Endothelial cell (in vitro differentiated cells): ENCODE measurements at places on chromosomes 2 and 18.

GRCh38 chr2:19488009-19488691, 129.7 kb upstream of the OSR1 start:
- no peak overlapping the region for H3K4me3 ChIP-seq
- no peaks in the 10 kb centered on the region for H3K27me3 ChIP-seq
- no peaks in the 10 kb centered on the region for H3K36me3 ChIP-seq

DNA sequence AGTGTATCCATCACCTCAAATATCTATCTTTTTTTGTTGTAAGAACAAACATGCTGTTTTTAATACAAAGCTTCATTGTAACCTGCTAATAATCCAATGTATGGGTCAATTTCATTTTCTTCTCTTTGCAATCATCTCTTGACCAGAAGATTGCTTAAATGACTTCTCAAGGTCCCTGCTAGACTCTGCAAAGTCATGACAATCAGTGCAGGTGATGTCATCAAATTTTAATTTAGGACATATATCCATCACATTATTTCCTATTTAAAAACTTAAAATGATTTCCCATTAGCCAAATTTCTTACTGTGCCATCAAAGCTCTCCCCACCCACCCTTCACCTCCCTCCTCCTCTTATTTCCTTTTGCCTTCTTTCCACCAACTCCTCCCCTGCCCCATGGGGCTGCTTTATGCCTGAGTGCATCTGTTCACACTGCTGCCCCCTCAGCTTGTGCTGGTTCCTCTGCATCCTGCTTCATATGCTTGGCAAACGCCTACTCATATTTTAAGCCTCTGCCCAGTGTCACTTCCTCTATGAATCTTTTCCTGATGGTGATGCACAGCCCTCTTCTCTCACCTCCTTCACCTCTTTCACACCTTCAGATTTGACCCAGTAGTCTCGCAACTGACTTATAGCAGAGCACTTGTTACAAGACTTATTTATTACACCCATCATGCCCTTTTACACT, 20.3 kb downstream of the PLEK start:
- no peaks in the 10 kb centered on the region for H3K36me3 ChIP-seq
- no peak for DNase-seq
- H3K27me3 ChIP-seq: peaks cover 1% of the 10 kb centered on the region
- H3K4me1 ChIP-seq: no peaks in the 10 kb centered on the region
- H3K27ac ChIP-seq: no peak overlapping the region

- no peak overlapping the region for H3K27ac ChIP-seq
- peaks cover 2% of the 10 kb centered on the region for H3K27me3 ChIP-seq
- H3K4me3 ChIP-seq: no peak overlapping the region
- peaks cover 4% of the 10 kb centered on the region for H3K4me1 ChIP-seq
- no peak for DNase-seq
- no peaks in the 10 kb centered on the region for H3K36me3 ChIP-seq
Measured at GRCh38 chr2:124563426-124563825, 538.3 kb downstream of the CNTNAP5 start.

- no peak for DNase-seq
- H3K36me3 ChIP-seq: no peaks in the 10 kb centered on the region
- peaks cover 2% of the 10 kb centered on the region for H3K4me1 ChIP-seq
- H3K27ac ChIP-seq: no peak overlapping the region
- no peak overlapping the region for H3K4me3 ChIP-seq
- H3K27me3 ChIP-seq: peaks cover 4% of the 10 kb centered on the region
Measured at GRCh38 chr2:29532436-29532835, 388.9 kb downstream of the ALK start.

DNA sequence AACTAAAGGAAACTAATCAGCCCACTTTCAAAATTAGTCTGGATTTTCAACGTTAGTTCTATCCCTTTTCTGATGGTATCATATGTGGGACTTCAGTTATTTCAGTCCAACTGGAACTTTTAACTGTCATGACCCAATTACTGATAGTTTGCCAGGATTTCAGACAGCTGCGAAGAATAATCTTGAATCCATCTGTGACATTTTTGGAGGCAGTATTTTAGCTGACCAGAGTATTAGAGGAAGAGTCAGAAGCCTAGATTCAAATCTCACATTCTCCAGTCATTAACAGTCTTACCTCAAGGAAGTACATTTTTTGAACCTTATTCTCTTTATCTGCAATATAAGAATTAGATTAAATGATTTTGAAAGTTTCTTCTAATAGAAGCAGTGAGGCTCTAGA, 81.3 kb downstream of the PTRHD1 start:
- DNase-seq: no peak
- no peak overlapping the region for H3K27ac ChIP-seq
- peaks cover 4% of the 10 kb centered on the region for H3K4me1 ChIP-seq
- no peak overlapping the region for H3K4me3 ChIP-seq
- peaks cover 13% of the 10 kb centered on the region for H3K36me3 ChIP-seq

- H3K27me3 ChIP-seq: no peaks in the 10 kb centered on the region
- no peak overlapping the region for H3K4me3 ChIP-seq
- no peaks in the 10 kb centered on the region for H3K4me1 ChIP-seq
- H3K27ac ChIP-seq: no peak overlapping the region
- no peak for DNase-seq
Measured at GRCh38 chr2:172296267-172297046, 130.9 kb upstream of the ITGA6 start.

- DNase-seq: no peak
- H3K27me3 ChIP-seq: no peaks in the 10 kb centered on the region
- no peak overlapping the region for H3K27ac ChIP-seq
- peaks cover 17% of the 10 kb centered on the region for H3K4me1 ChIP-seq
- H3K4me3 ChIP-seq: no peak overlapping the region
- peaks cover 4% of the 10 kb centered on the region for H3K36me3 ChIP-seq
Measured at GRCh38 chr2:221552291-221552690, 19.8 kb downstream of the EPHA4 start.

DNA sequence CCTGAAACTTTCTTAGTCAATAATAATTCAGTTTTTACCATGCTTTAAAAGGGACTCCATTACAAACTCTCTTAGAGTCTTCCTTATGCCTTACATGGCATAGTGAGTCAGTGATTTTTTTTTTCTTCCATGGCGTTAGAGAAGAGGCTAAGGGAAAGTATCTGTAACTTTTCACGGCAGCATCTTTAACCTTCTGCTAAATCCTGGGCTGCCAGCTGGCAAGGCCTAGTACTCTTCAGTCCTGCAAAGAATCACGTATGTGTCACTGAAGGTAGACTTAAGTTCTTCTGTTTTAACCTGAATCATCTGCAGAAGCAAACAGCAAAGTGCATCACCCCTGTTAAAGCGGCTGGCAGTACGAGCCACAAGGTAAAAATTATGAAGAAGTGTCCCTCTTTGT, 286.3 kb upstream of the FN1 start:
- DNase-seq: no peak
- H3K27ac ChIP-seq: no peak overlapping the region
- peaks cover 3% of the 10 kb centered on the region for H3K27me3 ChIP-seq
- H3K4me3 ChIP-seq: no peak overlapping the region
- no peaks in the 10 kb centered on the region for H3K36me3 ChIP-seq

DNA sequence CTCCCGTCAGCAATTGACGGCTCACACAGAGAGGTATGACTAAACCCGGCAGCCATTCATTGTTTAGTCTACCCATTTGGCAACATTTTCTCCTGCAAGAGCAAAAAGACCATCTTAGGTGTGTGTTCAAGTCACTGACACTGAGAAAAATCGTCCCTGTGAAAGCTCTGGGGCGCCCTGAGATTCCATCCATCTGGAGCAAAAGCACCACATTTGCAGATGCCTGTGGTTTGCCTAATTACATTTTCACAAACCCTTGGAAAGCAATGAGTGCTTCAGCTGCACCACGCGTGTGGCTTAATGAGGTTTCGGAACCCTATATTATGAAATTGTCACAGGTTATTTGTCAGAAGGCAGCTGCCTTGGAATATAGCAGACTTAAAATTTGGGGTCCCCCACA, 110.7 kb upstream of the PTPRM start:
- no peak for DNase-seq
- no peaks in the 10 kb centered on the region for H3K36me3 ChIP-seq
- H3K27me3 ChIP-seq: peaks cover 7% of the 10 kb centered on the region
- peaks cover 20% of the 10 kb centered on the region for H3K4me1 ChIP-seq
- H3K27ac ChIP-seq: no peak overlapping the region

- no peak for DNase-seq
- H3K4me3 ChIP-seq: no peak overlapping the region
- peaks cover 8% of the 10 kb centered on the region for H3K36me3 ChIP-seq
- H3K27me3 ChIP-seq: no peaks in the 10 kb centered on the region
- no peak overlapping the region for H3K27ac ChIP-seq
- H3K4me1 ChIP-seq: no peaks in the 10 kb centered on the region
Measured at GRCh38 chr2:189086710-189087109, 92.9 kb downstream of the COL5A2 start.

GRCh38 chr2:58006952-58007284, 39.7 kb upstream of the VRK2 start:
- DNase-seq: no peak
- peaks cover 4% of the 10 kb centered on the region for H3K4me1 ChIP-seq
- no peaks in the 10 kb centered on the region for H3K27me3 ChIP-seq
- no peak overlapping the region for H3K27ac ChIP-seq
- H3K36me3 ChIP-seq: no peaks in the 10 kb centered on the region

- no peak overlapping the region for H3K27ac ChIP-seq
- no peaks in the 10 kb centered on the region for H3K36me3 ChIP-seq
- no peak for DNase-seq
- H3K4me1 ChIP-seq: no peaks in the 10 kb centered on the region
Measured at GRCh38 chr18:34604591-34604990, 105.5 kb upstream of the DTNA start.

DNA sequence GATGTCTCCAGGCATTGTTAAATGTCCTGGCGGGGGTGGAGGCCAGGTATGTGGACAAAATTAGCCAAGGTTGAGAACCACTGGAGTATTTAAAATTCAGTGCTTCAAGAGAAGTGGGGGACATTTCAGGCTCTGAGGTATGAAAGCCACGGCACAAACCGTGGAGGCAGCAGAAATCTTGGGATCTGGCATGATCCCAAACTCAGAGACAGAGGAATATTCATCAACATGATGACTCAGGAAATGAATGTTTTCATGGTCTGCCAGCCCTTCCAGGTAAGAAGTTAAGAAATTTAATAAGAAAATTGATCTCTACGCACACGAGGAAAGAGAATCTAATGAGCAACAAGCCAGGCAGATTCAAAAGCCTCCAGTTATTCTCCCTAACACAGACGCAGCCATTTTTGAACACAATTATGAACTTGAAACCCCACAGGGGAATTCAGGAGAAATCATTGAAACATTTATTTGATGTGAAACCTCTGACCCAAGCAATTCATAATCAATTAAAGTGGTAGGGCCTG, 11.3 kb upstream of the GRP start:
- no peak for DNase-seq
- H3K4me1 ChIP-seq: peaks cover 21% of the 10 kb centered on the region
- no peaks in the 10 kb centered on the region for H3K36me3 ChIP-seq
- H3K27me3 ChIP-seq: no peaks in the 10 kb centered on the region
- H3K4me3 ChIP-seq: no peak overlapping the region
- no peak overlapping the region for H3K27ac ChIP-seq

- H3K36me3 ChIP-seq: peaks cover 4% of the 10 kb centered on the region
- no peak overlapping the region for H3K4me3 ChIP-seq
- no peak overlapping the region for H3K27ac ChIP-seq
- DNase-seq: no peak
Measured at GRCh38 chr2:215354771-215355695, 43.2 kb downstream of the ATIC start.

DNA sequence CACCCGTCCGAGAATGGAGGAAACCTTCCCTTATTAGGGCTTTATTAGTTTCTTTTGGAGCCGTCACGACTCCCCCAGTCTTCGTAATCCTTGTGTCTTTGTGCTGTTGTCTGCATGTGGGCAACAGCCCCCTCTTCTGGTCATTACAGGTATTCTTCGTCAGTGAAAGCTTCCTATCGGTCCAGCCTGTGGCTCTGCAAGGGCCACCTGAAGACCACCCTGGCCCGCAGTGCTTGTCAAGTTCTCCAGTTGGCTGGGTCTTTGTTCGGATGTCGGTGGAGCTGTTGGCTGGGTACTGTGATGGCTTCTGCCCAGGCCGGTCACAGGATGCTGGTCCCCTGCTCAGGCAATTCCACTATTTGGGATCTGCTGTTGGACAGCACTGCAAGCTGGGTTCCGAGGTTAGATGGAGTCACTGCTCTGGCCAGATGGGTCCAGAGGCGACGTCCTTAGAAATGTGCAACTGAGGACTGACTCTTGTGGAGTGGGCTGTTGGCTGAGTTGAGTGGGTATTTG, 19.2 kb downstream of the E2F6 start:
- peak; percentile 75 for DNase-seq
- no peak overlapping the region for H3K4me3 ChIP-seq
- H3K36me3 ChIP-seq: peaks cover 37% of the 10 kb centered on the region
- H3K27me3 ChIP-seq: no peaks in the 10 kb centered on the region

DNA sequence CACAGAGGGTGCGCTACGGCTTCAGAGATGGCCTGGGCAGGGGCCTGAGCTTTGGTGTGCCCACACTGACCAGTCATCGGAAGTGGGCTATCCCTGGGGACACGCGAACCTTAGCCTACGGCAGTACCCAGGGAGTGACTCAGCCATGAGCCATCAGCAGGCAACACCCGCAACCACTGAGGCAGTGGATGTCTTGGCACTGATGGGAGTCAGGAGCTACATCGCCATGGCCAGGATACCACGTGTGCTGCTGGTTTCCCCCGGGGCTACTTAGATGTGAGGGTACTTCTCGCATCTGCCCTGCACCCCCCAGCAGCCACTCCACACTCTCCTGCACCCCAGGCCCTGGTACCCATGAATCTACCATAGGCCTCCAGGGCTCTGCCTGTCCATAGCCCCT, 12.8 kb upstream of the HPCAL1 start:
- no peaks in the 10 kb centered on the region for H3K4me1 ChIP-seq
- H3K36me3 ChIP-seq: peaks cover 3% of the 10 kb centered on the region
- no peak overlapping the region for H3K4me3 ChIP-seq
- no peak overlapping the region for H3K27ac ChIP-seq
- no peak for DNase-seq

- no peak overlapping the region for H3K27ac ChIP-seq
- peaks cover 5% of the 10 kb centered on the region for H3K27me3 ChIP-seq
- H3K4me1 ChIP-seq: no peaks in the 10 kb centered on the region
- DNase-seq: no peak
- H3K4me3 ChIP-seq: no peak overlapping the region
- H3K36me3 ChIP-seq: no peaks in the 10 kb centered on the region
Measured at GRCh38 chr18:3329471-3329870, 67.5 kb downstream of the MYL12B start.

- no peaks in the 10 kb centered on the region for H3K36me3 ChIP-seq
- no peak for DNase-seq
- no peaks in the 10 kb centered on the region for H3K27me3 ChIP-seq
- no peak overlapping the region for H3K4me3 ChIP-seq
- no peak overlapping the region for H3K27ac ChIP-seq
- H3K4me1 ChIP-seq: no peaks in the 10 kb centered on the region
Measured at GRCh38 chr2:29417630-29418029, 302.4 kb downstream of the CLIP4 start.

DNA sequence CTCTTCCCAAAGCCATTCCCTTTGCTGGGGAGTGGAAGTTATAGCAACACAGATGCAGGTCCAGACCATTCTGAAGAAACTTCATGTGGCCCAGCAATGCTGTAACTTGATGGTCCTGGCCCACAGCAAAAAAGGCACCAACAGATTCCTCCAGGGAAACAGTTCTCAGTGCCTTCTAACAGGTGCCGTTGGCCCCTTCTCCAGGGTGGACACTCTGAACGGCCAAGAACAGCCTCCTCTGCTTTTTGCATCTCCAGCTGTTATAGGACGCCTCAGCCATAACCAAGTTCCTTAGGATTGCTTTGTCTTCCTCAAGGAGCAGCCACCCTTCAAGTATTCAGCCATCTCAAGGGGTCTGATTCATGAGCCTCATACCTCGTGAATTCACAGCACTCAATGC, 38.0 kb downstream of the MARCO start:
- H3K4me1 ChIP-seq: no peaks in the 10 kb centered on the region
- H3K27me3 ChIP-seq: peaks cover 3% of the 10 kb centered on the region
- H3K27ac ChIP-seq: no peak overlapping the region
- no peaks in the 10 kb centered on the region for H3K36me3 ChIP-seq
- no peak overlapping the region for H3K4me3 ChIP-seq
